Activated T-helper 1 cell treated with anti-CD3 and anti-CD28 coated beads, Interleukin-12 subunit alpha, Interleukin-12 subunit beta, Interleukin-2, Interleukin-4 antibody, amounts not matched to agents 30 ng/mL and 10 ng/mL and 1 ng/mL, durations not matched to agents 14 hours and 24 hours and 36 hours (primary cell): ENCODE measurements at places on chromosomes 2 and 18. TPM values are rescaled to one million over a fixed set of nuclear protein-coding genes. Genes with fewer than 3 reads are reported as not detected.

KYNU gene
- not detected in 2 replicates for total RNA-seq

TP53I3 gene
- 0.70 and 0.96 TPM in 2 replicates for total RNA-seq

PMAIP1 gene
- total RNA-seq, result 57.2 and 59.5 TPM in 2 replicates

CHN1 gene
- 3.4 and 4.8 TPM in 2 replicates for total RNA-seq

TCF7L1 gene
- not detected in 2 replicates for total RNA-seq

ZSWIM2 gene
- total RNA-seq, result not detected in 2 replicates

WDR43 gene
- total RNA-seq, result 188 and 190 TPM in 2 replicates

SERPINB8 gene
- total RNA-seq, result 22.8 and 25.7 TPM in 2 replicates

GALR1 gene
- total RNA-seq, result not detected in 2 replicates

TEX261 gene
- 89.4 and 97.4 TPM in 2 replicates for total RNA-seq

XDH gene
- not detected in 2 replicates for total RNA-seq

ARHGEF4 gene
- total RNA-seq, result 0.05 and 0.10 TPM in 2 replicates

PPM1G gene
- total RNA-seq, result 158 and 160 TPM in 2 replicates

TMEM37 gene
- not detected in 2 replicates for total RNA-seq

GPR45 gene
- total RNA-seq, result not detected in 2 replicates

GPR148 gene
- total RNA-seq, result not detected in 2 replicates

ANKRD39 gene
- total RNA-seq, result 40.8 and 41.1 TPM in 2 replicates

LRRC30 gene
- not detected in 2 replicates for total RNA-seq

AFF3 gene
- total RNA-seq, result 1.7 and 2.4 TPM in 2 replicates

UGT1A9 gene
- not detected in 2 replicates for total RNA-seq

SP9 gene
- total RNA-seq, result not detected in 2 replicates

SAG gene
- total RNA-seq, result 0.08 and 0.32 TPM in 2 replicates

BCL11A gene
- total RNA-seq, result not detected in 2 replicates

RND3 gene
- not detected in 2 replicates for total RNA-seq
